Endothelial cell of umbilical vein (primary cell): ENCODE measurements at places on chromosomes 5 and 9. TPM values are rescaled to one million over a fixed set of nuclear protein-coding genes. Genes with fewer than 3 reads are reported as not detected.

GRCh38 chr5:136007271-136007670, 21.5 kb upstream of the TGFBI start:
- DNase-seq, result no peak
- no peaks in the 10 kb centered on the region for H3K27me3 ChIP-seq
- no peak overlapping the region for H3K27ac ChIP-seq
- H3K4me1 ChIP-seq, result peaks cover 16% of the 10 kb centered on the region

GRCh38 chr5:150266871-150267291, 22.7 kb downstream of the CAMK2A start:
- H3K4me1 ChIP-seq, result no peaks in the 10 kb centered on the region
- H3K27ac ChIP-seq, result no peak overlapping the region
- H3K4me3 ChIP-seq, result no peak overlapping the region
- H3K27me3 ChIP-seq, result peaks cover 3% of the 10 kb centered on the region
- DNase-seq, result no peak
- no peaks in the 10 kb centered on the region for H3K36me3 ChIP-seq

DNA sequence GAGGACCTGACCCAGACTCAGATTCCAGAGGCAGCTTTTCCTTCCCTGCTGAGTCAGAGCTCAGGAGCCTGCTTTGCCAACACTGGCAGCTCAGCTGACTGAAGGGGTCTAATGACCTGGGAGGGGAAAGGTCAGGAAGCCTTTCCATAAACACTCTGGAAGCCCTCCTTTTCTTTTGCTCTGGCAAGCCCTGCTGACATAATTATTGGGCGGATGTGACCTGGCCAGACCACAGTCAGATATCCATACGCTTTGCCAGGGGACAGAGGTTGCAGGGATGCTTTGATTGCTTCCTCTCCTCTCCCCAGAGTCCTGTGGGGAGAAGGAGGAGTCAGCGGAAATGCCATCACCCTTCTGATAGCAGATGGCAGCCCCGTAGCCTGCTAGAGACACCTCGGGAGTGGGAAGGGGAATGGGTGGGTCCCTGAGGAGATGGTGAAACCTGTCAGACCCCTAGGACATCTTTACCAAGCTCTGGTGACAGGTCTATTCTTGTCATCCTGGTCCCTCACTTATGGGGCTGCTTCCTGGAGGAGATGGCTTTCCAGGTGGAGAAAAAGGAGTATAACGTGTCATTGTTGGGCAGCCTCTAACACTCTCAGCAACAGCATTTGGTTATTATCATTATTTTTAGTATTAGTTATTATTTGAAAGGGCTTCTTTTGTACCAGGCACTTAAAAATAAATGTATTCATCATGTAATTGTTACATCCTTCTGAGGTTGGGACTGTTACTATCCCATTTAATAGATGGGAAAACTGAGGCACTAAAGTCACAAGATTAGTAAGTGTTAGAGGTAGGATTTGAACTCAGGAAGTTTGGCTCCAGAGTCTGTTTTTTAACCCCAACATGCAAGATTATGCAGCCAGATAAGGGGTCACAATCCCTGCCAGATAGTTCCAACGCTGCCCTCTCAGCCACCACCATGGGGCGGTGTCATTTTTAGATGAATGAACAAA, 11.6 kb downstream of the COL27A1 start:
- H3K4me1 ChIP-seq, result peaks cover 2% of the 10 kb centered on the region
- H3K27me3 ChIP-seq, result no peaks in the 10 kb centered on the region
- H3K36me3 ChIP-seq, result peaks cover 7% of the 10 kb centered on the region
- no peak overlapping the region for H3K27ac ChIP-seq
- DNase-seq, result peak; percentile 28

- H3K27me3 ChIP-seq, result no peaks in the 10 kb centered on the region
- H3K4me3 ChIP-seq, result peak overlapping the region; percentile 94
- H3K36me3 ChIP-seq, result peaks cover 4% of the 10 kb centered on the region
- H3K27ac ChIP-seq, result peak overlapping the region; percentile 92
- H3K4me1 ChIP-seq, result peaks cover 18% of the 10 kb centered on the region
These were observed 1.1 kb downstream of the HNRNPA0 start for GRCh38 chr5:137752905-137753690.

The CLTA gene
- polyA plus RNA-seq, result 212 and 229 TPM in 2 replicates
